ENCODE measurements at places on chromosomes 1 and 21.

DNA sequence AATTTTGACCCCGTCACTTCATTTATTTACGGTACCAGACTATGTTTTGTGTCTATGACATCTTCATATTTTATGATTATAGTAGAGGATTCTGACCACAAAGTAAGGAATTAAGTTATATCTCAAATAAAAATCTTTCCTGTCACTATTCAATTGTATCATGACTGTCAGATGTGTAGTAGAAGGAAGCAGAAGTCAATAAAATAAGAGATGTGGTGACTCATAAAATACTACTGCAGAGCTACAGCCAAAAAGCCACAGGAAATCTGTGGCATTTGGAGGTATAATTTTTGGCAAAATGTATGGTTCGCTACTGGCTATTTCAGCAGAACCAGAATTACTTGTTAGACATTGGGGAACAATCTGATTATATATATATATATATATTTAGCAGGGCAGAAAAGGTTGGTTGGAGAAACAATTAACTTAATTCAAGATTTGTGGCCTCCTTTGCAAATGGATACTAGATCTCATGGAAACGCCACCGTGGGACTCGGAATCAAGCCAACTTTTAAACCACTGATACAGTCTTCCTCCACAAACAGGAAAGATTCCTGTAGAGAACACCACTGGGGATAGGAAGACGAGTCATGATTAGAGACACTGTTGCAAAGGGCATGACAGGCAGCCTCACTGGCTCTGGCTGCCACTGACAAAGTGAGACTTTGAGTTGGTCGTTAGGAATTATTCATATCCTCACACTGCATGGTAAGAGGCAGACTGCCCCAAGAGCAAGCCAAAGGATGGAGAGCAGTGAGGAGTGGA is 5.1 kb downstream of the FCRL2 start:
- DNase-seq: no peak

DNA sequence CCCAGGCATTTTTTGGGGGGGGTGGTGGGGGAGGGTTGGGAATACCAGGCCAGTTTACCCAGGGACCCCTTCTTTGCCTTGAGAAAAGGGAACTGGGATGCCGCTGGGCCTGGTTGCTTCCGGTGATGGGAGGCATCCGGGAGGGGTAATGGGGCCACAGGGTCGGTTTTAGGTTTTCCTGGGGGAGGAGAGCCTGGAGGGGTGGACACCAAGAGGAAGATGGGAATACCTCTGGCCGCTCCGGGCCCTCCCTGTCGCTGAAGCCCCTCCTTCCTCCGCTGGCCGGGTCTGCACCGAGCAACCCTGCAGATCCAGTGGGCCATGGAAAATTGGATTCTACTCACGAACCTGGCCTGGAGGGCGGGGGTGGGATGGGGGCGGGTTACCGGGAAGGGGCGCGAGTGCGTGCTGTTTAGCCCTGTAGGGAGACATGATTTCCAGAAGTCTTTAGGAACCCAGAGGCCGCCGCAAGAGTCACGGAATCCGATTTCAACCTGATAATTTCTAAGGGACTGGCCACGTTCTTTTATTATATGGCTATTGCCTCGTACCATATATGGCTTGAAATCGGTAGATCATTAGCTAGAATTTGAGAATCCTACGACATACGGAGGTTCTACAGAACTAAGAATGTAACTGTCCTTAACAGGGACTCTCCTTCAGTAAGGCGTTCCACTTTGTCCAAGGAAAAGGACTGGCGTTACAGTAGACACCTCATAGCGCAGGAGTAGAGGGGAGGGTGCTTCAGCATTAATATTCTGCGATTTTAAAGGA is 749 bp downstream of the AKIRIN1 start:
- peak; percentile 64 for DNase-seq

GRCh38 chr1:24329331-24329730 is 10.2 kb downstream of the GRHL3 start:
- no peak for DNase-seq

DNA sequence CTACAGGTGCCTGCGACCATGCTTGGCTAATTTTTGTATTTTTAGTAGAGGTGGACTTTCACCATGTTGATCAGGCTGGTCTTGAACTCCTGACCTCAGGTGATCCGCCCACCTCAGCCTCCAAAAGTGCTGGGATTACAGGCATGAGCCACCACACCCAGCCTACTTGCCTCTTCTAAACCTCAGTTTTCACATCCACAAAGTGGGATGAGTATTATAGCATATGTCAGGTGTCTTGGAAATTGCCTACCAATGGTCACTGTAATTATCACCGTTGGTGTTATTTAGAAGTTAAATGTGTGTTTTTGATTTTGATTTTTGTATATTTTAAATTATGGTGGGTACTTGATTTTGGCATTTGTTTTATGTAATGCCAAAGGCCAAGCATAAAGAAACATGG is 36.7 kb downstream of the SLC44A3 start:
- no peak for DNase-seq

DNA sequence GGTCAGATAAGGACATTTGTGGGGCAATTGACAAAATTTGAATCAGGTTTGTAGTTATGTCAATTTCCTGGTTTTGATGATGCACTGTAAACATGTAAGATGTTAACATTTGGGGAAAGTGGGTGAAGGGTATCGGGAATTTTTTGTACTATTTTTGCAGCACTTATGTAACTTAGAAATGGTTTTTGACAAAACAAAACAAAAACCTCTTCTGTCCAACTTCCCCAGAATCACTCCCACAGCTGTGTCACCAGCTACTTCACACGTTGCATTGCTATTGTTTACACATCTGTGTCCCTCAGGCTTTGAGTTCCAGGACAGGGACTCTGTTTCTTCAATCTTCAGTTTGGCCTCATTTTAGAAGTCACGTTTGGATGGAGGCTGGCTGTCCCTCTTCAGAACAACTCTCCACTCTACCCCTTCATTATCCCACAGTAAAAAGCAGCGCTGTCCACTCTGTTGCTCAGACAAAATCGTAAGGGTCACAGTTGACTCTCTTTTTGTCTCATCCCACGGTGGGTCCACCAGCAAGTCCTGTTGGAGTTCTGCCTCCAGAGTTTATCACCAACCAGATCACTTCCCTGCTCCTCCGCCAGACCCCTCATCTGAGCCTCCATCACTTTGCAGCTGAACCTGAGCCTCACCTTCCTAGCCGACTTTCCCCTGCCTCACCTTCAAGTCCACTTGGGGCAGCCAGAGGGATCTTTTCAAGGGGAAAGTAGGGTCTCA is 63.2 kb downstream of the NENF start:
- no peak for DNase-seq

GRCh38 chr1:71834601-71835441 is 447.5 kb downstream of the NEGR1 start:
- peak; percentile 10 for DNase-seq

DNA sequence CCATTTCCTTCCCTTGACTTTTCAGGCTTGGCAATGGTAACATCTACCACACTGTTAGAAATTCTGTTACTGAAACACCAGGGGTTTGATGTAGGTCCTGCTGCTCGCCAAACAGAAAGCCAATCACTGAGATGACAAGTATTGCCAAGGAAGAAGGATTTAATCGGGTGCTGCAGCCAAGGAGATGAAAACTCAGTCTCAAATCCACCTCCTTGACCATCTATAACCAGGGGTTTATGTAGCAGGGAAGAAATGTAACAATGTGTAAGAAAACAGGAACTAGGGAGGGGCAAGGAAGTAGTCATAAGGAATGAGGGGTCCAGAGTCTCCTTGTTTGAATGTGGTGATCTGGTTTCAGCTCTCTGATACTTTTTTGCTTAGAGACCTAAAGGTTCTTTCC is 25.4 kb downstream of the PLA2G2A start:
- DNase-seq: no peak

GRCh38 chr1:197092491-197093023 is 25.5 kb upstream of the F13B start:
- DNase-seq: no peak

DNA sequence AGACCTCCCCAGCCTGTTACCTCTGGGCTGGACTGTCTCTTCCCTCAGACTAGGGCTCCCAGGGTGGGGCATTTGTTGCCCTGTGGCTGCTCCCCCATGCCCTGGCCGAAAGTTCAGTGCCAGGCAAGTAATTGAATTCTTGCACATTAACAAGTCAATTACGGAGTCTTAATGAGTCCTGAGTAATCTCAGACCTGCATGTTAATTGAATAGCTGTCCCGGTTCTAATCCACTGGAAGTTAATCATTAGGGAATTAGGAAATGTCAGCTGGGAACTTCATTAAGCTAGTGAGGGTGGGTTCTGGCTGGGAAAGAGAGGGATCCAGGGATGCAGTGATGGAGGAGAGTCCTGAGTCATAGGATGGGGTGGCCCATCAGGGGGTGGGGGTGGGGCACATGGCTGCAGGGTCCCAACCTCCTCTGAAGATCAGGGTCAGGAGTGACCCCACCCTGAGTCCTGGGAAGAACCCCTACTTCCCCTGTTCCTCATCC is 47.1 kb upstream of the CSF3R start:
- DNase-seq: no peak

- DNase-seq: no peak
Measured at GRCh38 chr1:195979646-195980045, 628.6 kb downstream of the KCNT2 start.

DNA sequence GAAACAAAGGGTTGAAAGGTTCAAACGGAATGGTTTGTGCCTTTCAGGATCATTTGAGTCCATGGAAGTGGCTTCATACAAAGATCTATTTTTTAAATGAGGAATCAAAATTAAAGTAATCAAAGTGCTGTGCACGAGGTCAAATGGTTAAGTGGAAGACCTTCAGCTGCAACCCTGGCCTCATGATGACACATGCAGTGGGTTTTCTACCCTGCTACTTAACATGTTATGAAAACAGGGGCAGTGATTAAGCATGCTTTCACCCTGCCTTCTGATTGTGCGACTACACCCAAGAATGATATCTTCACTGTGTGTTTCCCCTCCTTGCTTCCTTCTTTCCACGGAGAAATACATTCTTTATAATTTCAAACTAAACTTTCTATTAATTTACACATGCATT is 604.2 kb downstream of the LRRIQ3 start:
- peak; percentile 40 for DNase-seq

DNA sequence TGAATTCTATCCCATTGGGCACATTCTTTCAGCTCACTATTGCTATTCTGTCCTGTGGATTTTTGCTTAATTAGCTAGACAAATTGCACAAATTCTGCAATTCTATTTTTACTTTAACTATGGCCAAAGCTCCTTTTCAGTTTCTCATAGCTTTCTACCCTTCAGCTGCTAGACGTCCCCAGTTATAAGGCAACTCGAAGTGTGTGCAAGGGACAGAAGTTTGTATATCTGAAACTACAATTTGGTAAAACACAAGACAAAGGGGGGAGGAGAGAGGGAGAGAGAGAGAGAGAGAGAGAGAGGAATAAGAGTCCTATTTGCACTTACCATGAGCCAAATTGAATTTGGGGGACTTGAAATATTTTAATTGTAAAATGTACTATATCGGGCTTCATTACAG is 91.8 kb downstream of the SETD4 start:
- DNase-seq: no peak

GRCh38 chr1:87190402-87190801 is 138.3 kb upstream of the LMO4 start:
- DNase-seq: no peak

- no peak for DNase-seq
Measured at GRCh38 chr1:114232691-114233090, 79.0 kb upstream of the SYT6 start.

GRCh38 chr1:229570305-229570704 is 11.8 kb upstream of the ABCB10 start:
- DNase-seq: no peak

DNA sequence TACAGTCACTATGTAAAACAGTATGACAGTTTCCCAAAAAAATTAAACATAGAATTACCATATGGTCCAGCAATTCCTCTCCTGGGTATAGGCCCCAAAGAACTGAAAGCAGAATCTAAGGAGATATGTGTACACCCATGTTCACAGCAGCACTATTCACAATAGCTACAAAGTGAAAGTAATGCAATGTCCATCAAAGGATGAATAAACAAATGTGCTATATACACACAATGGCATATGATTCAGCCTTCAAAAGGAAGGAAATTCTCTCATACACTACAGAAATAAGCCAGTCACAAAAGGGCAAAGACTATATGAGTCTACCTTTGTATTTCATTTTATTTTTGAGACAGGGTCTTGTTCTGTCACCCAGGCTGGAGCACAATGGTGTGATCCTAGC is 120.4 kb downstream of the TOMM20 start:
- no peak for DNase-seq

- no peak for DNase-seq
Measured at GRCh38 chr1:4055294-4055967, 155.4 kb upstream of the C1orf174 start.

DNA sequence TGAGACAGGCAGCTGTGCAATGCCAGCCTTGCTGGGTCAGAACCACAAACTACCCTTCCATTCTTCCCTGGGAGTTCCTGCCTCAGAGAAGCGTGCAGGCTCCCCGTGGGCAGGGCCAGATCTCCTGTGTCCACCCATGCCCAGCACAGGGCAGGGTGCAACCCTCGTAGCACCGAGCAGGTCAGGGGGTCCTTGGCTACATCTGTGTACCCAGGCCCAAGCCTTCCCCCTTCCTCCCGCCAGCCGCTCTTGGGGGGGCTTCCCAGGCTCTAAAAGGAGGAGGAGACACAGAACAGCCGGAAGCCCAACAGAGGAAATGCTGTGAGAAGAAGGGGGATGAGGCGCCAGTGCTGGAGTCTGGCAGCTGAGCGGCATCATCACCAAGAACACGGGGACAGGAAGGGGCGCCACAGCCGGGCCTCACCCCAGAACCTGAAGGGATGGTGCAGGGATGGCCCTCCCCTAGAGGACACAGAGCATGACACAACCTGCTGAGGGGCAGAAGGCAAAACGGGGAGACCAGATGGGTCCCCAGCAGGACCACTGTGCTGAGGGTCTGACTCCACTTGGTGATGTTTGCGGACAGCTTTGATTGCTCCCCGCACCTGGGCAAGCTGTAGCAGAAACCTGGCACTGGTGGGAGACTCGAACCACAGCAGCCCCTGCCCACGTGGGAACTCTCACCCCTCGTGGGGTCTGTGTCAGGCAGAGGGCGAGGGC is 233.2 kb downstream of the NPHP4 start:
- no peak for DNase-seq

Measured in astrocyte of the hippocampus (primary cell).